ENCODE measurements at places on chromosomes 11 and 22.
A peak's percentile ranks its signal among the peaks of the same experiment; 100 is the strongest.

GRCh38 chr11:9170450-9170849 is 79.1 kb upstream of the SCUBE2 start:
- no peak for DNase-seq

GRCh38 chr11:134915881-134916280 is 503.8 kb upstream of the B3GAT1 start:
- no peak for DNase-seq

DNA sequence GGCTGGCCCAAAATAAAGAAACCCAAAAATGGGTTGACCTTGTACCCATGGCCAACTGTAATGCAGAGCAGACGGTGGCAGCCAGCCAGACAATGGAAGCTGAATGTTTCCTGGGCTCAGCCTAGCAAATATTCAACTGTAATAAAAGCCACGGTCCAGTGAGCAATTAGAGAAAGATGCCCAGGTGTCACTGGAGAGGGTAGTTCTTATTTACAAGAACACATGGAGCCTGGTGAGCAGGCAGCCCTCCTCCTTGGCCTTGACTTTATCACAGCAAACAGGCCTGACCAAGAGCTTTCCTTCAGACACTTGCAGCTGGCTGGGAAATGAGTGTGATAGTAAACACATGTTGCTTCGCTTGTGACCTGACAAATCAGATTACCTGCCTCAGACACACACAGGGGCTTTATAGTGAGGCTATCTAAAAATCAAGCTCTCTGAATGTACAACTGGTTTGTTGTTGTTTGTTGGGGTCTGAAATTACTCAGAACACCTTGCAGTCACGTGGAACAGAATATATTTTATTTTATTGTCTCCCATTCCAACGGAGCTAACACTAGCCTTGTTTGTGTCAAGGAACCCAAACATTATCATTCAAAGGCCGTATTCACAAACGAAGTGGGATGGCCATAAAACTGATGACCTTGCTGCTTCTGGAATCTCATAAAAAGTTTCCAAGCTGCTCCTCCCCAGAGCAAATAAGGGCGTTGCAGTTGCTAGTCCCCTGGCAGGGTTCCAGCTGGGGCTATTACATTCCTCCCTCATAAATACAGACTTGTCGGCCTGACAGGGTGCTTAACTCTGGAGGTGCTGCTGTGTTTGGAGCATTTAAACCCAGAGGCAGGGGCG is 161.1 kb downstream of the BBOX1 start:
- DNase-seq, result peak; percentile 57

DNA sequence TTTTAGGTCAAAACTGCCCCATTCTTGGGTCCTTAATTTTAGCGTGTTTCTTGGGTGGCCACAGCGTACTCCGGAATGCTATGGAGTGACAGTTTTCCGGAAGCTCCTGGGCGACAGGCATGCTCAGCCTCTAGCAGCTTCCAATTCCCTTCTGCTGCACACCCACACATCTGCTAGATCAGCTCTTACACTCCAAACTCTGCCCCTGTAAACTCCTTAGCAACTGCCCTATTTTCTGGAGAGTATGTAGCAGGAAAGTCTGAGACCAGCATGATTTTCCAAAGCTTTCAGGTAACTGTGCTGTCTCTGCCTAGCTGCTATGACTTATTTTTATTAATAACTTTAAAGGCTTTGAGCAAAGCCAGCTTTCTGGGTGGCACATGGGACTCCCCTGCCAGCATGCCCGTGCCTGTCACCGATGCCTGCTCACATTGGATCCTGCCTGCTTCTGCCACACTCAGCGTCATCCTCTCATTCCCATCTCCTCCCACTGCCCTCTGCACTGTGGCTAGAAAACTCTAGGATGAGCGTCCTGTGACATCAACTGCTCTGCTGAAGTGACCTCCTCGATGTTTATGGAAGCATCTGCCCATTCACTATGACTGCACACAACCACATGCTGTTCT is 17.3 kb downstream of the TOLLIP start:
- DNase-seq, result no peak

DNA sequence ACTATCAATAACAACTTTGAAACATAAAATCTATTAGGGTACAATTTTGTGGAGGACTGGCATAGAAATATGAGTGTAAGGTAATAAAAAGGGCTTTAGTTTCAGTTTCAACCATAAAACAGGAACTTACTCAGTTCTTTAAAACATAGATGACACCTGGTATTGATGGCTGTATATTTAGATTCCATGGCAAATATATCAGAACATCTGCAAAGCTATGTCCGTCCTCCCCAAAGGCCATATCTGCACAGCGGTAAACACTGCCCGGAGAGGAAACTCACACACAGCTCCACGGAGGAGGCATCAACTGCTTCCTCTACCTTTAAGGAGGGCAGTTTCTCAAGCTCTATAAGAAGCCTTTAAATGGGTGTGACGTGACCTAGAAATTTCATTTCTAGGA is 993.3 kb downstream of the BRD1 start:
- DNase-seq, result no peak

- no peak for DNase-seq
Measured at GRCh38 chr22:17907748-17908051, 116.7 kb downstream of the MICAL3 start.

- no peak for DNase-seq
Measured at GRCh38 chr11:36009473-36009872, 65.6 kb downstream of the LDLRAD3 start.

- DNase-seq, result peak; percentile 92
Measured at GRCh38 chr11:120952461-120953434, 71.2 kb upstream of the TBCEL start.

GRCh38 chr11:63897459-63898146 is 19.4 kb downstream of the RCOR2 start:
- no peak for DNase-seq

- DNase-seq, result no peak
Measured at GRCh38 chr11:44445500-44446365, 119.7 kb upstream of the CD82 start.

- DNase-seq, result no peak
Measured at GRCh38 chr11:10931761-10932670, 74.2 kb upstream of the ZBED5 start.

- no peak for DNase-seq
Measured at GRCh38 chr22:38947321-38948140, 9.9 kb upstream of the APOBEC3A start.

DNA sequence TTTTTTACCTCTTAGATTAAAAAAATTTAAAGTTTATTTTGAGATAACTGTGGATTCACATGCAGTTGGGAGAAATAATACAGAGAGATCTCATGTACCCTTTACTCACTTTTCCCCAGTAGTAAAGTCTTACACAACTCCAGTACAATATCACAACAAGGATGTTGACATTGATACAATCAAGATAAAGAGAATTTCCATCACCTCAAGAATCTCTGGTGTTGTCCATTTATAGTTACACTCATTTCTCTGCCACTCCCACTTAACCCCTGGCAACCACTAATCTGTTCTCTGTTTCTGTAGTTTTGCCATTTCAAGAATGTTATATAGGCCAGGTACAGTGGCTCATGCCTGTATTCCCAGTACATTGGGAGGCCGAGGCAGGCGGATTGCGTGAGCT is 10.5 kb upstream of the ZBED5 start:
- no peak for DNase-seq

- DNase-seq, result no peak
Measured at GRCh38 chr11:112785149-112785548, 176.1 kb upstream of the NCAM1 start.

- DNase-seq, result no peak
Measured at GRCh38 chr22:17710023-17710422, 64.2 kb downstream of the BID start.

DNA sequence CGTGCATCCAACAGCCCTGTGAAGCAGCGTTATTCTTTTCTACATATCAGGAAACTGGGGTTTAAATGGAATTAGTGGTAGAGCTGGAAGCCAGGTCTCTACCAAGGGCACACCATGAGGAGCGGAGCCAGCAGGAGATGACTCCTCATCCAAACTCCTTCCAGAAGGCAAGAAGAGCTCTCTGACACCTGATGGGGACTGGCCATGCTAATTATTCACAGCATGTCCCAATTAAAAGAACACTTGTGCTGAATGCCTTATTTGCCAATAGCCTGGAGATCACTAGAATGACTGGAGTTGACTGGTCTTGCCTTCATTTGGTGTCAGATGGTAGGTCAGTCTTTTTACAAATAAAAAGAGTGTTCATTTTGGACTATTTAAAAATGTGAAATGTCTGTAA is 32.9 kb upstream of the SLN start:
- DNase-seq, result no peak

- no peak for DNase-seq
Measured at GRCh38 chr11:120136356-120136755, 1.6 kb downstream of the TRIM29 start.

- no peak for DNase-seq
Measured at GRCh38 chr22:42397332-42398249, 34.6 kb downstream of the NFAM1 start.

DNA sequence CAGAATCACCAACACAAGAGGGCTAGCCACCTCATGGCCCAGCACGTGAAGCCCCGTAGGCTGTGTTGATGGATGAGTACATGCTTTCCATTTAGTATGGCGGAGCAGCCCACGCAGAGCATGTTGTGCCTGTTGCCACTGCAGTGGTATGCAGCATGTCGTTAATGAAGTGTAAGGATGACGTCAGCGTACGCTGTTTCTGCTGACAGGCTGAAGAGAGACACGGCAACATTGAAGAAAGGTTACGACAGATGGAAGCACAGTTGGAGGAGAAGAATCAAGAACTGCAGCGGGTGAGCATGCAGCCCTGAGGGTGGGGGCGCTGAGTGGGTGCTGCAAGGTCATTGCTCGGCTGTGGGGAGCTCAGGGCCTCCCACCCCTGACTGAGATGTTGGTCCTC is 62.8 kb downstream of the PPFIA1 start:
- DNase-seq, result no peak

DNA sequence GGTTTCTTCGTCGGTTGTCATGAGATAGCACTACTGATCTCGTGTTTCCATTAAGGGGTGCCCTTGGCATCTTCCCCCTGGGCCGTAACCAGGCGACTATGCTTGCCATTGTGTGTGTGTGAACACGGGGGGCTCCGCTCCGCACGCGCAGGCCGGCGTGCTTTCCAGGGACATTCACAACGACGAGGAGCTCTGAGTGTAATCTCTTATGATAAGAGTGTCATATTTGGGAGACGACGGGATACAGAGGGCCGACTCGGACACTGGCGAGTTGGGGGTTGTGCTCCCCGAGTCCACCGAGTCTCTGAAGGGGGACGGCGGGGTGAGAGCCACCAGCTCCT is 170.9 kb upstream of the CTSC start:
- peak; percentile 40 for DNase-seq

GRCh38 chr11:74956397-74957015 is 7.4 kb downstream of the SPCS2 start:
- no peak for DNase-seq

All from brain (organoid and tissue), 16 donors.